ENCODE measurements at places on chromosomes 2 and 18.

DNA sequence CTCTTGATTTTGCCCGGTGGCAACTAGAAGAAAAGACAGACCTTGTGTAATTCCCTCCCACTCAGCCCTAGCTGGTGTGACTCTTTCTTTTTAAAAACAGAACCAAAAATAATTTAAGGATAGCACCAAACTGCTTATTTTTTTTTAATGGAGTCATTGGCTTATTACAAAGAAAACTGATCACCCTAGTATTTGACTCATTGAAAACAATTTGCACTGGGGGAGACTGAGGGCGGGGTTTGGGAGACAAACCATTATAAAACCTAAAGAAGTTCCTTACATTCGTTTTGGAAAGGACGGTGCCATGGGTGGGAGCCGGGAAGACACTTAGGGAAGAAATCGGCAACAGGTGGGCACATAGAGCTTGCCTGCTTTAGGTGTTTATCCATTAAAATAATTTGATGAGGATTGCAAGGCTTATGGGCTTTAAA, 2.5 kb downstream of the PAX3 start:
- DNase-seq, result no peak

GRCh38 chr2:55966401-55967118, 43.0 kb upstream of the EFEMP1 start:
- DNase-seq, result no peak

GRCh38 chr2:40002339-40002738, 223.3 kb upstream of the THUMPD2 start:
- DNase-seq, result no peak

DNA sequence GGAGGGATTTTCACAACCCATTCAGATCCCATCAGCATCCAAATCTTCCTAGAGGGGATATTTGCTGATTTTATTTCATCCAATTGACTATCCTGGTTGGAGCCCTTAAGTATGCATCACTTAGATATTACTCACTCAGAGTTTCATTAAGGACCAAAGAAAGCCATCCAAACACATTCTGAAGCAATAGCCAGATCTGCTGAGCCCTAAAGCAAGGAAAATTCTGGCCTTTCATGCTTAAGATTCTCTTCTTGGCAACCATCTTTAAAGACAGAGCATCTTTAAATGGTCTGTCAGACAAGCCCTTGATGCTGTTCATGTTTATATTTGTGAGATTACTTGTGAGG, 40.9 kb upstream of the C1D start:
- DNase-seq, result no peak

DNA sequence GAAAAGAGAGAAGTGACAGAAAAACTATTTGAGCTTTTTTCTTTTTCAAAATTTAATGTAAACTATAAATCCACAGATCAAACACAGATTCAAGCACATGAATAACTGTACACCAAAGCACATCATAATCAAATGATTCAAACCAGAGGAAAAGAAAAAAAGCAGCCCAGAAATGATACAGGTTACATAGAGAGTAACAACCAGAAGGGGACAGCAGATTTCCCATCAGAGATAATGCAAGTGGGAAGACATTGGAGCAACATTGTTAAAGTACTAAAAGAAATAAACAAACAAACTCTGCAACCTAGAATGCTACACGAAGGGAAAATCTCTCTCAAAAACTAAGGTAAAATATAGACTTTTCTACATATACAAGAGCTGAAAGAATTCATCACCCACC, 34.5 kb downstream of the CMPK2 start:
- DNase-seq, result peak; percentile 35

GRCh38 chr2:111133603-111134002, 12.9 kb downstream of the BCL2L11 start:
- peak; percentile 39 for DNase-seq

DNA sequence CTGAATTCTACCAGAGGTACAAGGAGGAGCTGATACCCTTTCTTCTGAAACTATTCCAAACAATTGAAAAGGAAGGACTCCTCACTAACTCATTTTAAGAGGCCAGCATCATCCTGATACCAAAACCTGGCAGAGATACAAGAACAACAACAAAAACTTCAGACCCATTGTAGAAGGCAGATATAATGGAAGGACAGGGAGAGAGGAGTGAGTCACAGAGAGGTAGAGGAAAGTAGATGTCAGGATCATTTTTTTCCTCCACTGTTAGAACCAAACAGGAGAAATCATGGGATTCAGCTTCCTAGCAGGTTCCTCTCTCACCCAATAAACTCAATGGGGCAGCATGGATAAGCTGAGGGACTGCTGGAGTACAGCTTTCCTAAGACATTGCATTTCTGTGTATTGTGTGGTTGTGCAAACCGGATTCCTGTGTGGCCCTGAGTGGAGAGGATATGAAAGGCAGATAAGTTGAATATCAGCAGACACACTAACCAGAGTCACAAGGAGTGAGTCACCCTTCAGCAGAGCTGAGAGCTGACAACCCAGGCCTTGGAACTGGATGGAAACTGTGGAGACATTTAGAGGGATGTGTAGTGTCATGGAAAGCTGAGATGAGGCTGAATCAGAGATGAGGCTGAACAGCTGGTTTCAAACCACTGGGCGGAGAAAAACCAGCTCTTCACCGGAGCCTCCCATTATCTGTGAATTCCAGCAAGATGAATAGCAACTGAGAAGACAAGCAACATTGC, 60.9 kb upstream of the MMADHC start:
- peak; percentile 21 for DNase-seq

DNA sequence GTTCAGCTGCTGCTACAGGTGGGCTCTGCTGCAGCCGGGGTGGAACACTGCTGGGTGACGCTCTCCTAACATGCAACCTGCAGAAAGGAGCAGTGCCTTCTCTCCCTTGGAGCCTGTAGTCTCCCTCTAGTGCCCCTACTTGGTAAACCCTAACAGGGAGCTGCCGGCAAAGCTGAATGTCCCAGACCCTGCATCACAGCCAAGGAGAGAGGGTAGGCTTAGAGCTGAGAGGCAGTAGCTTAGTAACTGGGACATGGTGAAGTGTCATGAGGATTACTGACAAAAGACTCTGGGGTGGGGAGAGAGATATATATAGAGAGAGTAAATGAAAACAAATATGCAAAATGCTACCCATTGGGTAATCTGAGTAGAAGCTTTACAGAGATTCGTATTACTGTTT, 9.9 kb downstream of the NCAPH start:
- peak; percentile 62 for DNase-seq

DNA sequence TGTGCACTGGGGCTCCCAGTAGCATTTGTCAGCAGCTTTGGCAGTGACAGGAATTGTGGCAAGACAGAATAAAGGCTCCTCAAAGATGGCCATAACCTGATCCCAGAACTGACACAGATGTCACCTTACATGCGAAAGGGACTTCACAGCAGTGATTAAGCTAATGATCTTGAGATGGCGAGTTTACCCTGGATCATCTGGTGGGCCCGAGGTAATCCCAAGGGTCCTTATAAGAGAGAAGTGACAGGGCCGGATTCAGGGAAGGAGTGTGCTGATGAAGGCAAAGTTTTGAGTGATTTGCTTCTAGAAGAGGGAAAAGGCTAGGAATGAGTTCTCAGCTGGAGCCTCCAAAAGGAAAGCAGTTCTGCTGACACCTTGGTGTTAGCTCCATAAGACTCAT, 333.9 kb downstream of the LPIN1 start:
- no peak for DNase-seq

- no peak for DNase-seq
These were observed 8.4 kb downstream of the SIGLEC15 start for GRCh38 chr18:45833846-45834245.

GRCh38 chr2:120702801-120703200, 32.9 kb upstream of the GLI2 start:
- no peak for DNase-seq

- no peak for DNase-seq
These were observed 72.5 kb downstream of the MRPS9 start for GRCh38 chr2:105110295-105110829.

- no peak for DNase-seq
These were observed 60.5 kb downstream of the BMPR2 start for GRCh38 chr2:202436626-202437025.

GRCh38 chr2:70111752-70112591, 24.7 kb downstream of the PCBP1 start:
- no peak for DNase-seq

DNA sequence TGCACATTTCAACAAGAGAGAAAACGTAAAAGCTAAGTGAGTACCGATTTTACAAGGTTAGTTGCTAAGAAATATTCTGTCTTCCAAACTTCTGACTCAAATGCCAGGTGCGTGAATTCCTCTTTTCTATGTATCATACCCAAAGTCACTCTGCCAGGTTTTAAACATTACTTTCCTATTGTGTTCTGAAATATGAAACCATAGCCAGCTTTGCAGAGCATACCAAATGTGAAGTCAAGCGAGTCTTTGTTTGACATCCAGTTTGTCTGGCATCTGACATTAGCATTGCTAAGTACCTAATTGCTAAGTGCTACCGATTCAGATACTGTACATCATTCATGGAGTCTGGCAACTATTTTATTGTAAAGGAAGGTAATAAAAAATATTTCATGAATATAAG, 321.9 kb upstream of the GALNT5 start:
- no peak for DNase-seq

- peak; percentile 65 for DNase-seq
These were observed 120.0 kb upstream of the FHL2 start for GRCh38 chr2:105518897-105519296.
